AG08396 (cell line): ENCODE measurements at places on chromosomes 3 and 15.

DNA sequence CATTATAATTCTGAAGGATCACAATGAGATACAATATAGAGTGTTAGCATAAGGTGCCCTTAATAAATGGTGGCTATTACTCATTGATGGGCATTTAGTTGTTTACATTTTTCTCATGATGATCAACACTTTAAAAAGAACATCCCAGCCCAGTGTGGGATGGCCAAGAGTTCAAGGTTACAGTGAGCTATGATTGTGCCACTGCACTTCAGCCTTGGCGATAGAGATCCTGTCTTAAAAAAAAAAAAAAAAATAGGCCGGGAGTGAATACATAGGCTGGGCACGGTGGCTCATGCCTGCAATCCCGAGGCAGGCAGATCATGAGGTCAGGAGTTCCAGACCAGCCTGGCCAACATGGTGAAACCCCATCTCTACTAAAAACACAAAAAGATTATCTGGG, 1.6 kb upstream of the FXR1 start:
- DNase-seq = no peak

DNA sequence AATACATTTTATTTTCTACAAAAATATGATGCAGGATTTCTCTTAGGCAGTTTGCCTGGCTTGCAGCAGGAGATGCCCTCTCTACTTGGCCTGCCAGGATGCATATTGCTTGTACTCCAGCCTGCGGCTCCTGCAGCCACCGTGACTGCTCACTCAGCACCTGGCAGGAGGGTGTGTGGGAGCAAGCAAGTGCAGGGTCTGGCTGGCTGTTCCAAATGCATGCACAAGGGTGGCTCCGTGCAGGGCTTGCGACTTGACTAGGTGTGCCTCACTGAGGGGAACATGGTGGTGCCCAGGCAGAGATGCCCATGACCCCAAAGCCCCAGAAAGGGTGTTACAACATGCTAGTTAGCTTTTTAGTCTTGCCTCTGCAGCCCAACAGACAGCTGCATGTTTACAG, 1240.2 kb upstream of the ALCAM start:
- DNase-seq = no peak

GRCh38 chr3:154176036-154176435, 54.8 kb downstream of the ARHGEF26 start:
- no peak for DNase-seq

DNA sequence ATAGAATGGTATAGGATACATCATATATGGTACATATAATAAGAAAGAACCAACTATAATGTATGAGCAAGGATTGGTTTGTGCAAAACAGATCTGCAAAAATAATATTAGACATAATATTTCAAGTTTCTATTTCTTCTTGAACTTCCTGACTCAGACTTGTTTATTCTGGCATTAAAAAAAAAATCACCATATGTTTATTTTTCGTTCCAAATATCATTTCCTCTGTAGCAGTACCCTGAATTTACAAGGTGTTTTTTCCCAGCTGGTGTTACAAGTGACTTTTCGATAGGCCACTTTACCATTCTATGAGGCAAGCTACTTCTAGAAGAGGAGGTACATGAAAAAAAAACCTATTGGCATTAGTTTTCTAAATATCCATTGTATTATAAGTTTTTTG, 785.0 kb downstream of the PDCD6IP start:
- no peak for DNase-seq

- DNase-seq = peak; percentile 17
Measured at GRCh38 chr3:72336821-72337479, 511.3 kb downstream of the SHQ1 start.

DNA sequence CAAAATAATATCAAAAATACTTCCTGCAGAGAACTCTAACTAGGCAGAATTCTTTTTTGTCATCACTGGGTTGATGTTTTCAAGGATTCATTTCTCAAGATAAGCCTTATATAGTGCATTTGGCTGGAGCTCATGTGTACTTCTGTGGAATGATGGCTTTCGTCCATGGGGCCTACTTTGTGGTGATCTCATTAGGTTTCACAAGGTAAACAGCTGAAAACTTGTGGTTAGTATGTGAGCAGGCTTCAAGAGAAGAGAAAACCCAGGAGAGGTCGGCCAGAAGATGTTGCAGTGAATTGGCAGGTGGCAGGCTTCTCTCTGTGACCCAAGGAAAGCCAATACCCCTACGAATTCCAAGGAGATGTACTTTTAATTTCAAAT, 121.4 kb upstream of the PHLDB2 start:
- DNase-seq = peak; percentile 64

DNA sequence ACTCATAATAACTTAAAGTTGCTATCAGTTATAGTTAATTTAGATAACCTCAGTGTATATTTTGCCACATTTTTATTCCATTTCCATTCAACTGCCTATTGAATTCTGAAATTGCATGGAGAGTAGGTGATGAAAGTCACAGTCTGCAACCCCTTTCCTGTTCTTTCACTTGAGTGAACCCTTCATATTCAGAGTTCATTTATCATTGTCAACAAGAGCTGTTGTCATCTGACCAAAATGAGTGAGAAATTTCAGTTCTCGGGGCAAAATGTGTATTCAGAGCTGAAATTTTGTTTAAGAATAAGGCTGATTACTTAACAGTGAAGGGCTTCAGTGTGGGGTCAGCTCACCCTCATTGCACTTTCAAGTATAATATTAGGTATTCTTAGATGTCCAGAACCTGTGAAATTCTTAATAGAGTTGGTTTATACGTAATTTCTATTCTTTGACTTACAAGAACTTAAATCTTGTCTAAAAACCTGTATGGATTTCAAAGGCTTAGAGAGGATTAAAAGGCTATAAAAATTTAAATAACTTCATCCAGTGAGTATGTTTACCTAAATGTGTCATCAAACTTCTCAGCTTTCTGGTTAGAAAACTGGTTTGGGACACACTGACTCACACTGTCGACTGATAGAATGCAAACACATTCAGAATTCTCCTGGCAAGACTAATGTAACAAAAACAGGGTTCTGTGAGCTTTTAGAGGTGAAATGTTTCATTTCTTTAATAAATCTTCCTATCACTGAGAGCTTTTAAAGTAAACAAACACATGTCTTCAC, 92.2 kb downstream of the CMSS1 start:
- DNase-seq = no peak

DNA sequence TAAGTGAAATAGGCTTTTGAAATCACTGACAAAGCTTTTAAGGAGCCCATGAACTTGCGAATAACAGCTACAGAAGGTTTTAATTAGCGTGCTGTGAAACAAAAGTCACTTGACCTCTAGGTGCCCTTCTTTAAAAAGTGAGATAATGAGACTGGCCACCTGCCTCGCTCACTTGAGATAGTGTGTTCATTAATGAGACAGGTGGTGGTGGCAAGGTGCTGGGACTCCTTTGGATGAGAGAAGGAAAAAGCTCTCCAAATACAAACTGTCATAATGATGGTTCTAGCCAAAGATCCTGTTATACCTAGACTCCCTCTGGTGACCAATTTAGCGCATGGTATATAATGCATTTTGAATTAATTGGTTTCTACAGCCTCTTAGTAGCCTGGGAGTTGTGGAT, 22.7 kb upstream of the IREB2 start:
- DNase-seq = no peak

- no peak for DNase-seq
Measured at GRCh38 chr3:105948101-105948500, 79.3 kb upstream of the CBLB start.

- DNase-seq = peak; percentile 49
Measured at GRCh38 chr15:58227706-58228543, 89.7 kb downstream of the AQP9 start.

DNA sequence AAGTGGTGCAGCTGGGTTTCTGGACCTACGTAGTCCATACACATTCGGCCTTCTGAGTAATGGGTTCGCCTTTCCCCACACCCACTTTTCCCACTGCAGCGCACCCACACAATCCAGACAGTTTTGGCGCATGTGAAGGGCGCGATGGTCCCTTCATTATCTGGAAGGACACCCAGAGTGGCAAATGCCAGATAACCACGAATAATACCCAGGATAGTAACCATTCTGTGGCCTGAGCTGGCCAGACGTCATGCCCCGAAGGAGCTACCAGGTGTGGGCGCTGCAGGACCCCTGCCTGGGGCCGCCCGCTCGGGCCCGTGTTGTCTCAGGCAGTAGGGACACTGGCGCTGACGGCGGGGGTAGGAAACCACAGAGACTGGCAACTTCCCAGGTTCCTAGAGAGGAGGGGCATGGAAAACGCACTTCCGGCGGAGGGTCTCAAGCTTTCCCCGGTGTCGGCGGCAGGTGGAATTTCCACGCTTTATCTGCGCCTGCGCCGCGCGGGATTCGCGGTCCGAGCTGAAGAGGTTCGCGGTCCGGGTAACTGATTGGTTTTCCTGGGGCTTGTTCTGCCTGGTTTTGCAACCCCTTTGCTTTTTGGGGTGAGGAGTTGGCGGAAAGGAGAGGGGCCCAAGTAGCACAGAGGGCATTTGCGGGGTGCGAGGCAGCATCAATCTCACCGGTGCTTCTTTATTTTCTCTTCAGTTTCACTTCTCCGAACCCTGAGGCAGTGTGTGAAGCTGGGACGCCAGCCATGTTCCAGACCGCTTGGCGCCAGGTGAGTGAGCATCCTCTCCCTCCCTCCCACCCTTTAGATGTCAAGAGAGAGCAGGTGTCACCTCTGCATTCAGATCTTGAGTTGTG, at the start of gene ZNF620:
ZNF620 (plus strand) TSS at position 441 of the 864 bp plus-strand sequence; CDS start at position 755, 314 bp downstream.
- DNase-seq = peak; percentile 31

DNA sequence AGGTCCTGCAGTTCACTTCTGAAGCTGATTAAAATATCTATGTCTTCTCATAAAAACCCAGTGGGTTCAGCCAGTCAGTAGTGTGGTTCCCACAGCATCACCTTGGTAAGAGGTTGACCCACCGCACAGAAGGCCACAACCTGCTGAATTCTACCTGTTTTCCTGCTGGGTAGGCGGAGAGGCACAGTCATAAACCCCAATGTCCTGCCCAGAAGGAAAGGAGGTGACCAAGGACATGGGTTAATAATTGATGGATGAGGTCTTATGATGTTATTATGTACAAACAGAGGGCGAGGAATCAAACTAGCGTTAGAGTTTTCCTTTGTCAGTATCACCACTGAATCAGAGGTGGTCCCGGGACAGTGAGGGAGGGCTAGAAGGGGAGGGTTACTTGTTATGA, 27.8 kb downstream of the CA12 start:
- no peak for DNase-seq

DNA sequence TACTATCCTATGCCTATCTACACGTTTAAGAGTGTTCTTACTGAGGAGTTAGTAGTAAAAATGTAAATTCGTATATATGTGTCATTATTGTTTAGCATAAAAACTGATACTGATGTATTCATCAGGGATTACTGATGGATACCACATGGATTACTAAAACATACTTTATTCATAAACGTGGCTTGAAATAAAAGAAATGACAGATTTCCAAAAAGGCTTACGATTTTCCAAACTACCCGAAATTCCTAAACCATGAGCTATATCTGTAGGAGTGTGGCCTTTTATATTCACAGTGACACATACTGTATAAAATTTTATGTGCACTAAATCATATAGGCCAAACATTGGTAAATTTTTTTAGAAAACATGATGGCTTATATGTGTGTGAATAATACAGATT, 6.9 kb downstream of the TSC22D2 start:
- DNase-seq = no peak

DNA sequence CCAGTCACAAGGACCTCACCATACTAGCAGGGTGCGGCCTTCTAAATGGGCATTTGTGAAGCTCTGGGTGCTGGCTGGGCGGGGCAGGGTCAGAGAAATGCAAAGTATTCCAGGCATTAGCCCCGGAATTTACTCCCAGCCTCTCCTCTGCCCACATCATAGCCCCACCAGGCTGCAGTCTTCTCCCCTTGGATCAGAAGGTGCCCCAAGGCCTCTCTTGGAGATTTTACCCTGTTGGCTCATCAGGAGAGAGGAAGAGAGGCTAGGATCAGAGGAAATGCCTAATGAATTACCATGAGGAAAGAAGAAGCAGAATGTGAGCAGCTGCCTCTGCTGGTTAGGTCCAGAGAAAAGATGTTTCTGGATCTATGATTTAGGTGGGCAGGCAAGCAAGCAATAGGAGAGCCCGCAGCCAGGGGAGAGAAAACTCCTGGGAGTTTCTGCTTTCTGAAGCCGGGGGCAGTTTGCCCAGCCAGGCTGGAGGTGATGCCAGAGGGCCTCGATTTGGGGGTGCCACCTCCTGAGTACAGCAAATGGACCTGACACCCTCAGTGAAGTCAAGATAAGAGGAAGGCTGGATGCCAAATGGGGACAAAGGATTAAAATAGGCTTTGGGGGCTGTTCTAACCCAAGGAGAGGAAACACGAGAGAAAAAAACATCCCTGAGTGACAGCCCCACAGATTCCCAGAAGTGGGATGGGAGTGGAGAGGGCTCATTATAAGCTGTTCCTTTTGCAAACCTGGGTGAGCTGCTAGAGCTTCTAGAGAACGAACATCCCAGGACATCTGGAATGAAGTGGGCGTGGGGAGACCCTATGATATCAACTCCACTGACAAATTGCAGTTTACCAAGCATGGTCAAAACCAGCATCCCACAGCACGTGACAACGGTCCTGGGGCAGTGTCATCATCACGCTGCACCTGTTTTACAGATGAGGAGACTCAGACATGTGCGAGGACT, 65.4 kb downstream of the BDH1 start:
- peak; percentile 53 for DNase-seq

DNA sequence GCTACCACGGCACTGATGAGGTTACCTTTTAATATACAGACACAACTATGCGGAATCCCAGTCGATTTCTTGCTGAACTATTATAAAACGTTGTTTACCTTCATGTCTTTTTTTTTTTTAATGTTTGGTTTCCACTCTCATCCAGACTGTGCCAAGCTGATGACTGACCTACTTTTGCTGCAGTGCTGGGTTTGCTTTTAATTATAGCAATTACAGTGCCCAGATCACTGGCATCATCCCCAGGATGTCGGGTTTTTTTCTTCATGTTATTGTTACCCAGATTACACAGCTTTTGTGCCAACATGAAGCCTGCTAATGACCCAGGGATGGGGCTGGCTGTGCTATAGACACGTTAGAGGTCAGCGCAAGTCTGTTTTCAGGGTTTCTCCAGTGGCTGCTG, 294.0 kb upstream of the ATP10A start:
- DNase-seq = no peak

DNA sequence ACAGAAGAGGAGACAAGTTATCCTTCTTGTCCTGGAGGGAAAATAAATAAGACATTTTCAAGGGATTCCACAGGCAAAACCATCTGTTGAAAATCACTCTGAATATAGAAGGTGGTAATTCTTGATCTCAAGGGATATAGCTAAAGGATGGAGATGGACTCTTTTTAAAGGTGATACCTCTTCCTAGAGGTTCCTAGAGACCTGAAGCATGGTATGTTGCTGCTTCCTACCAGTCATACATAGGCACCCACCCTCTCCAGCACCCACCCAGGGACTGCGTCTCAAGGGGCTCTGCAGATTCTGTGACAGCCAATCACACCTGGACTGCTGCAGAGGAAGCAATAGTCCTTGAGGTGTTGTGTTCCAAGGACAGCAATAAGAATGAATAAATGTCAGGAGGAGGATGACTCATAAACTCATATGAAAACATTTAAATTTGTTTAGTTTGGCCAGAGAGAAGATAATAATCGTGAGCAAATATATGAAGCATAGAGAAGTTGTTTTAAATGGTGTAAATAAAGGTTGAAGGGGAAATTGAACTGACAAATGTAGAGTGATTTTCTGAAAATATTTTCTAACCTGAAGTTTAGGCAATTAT, 741.6 kb upstream of the CBLB start:
- no peak for DNase-seq

GRCh38 chr3:126630020-126630419, 24.9 kb downstream of the TXNRD3 start:
- DNase-seq = no peak
